CMK (cell line): ENCODE measurements at places on chromosomes 5 and 9.
A peak's percentile ranks its signal among the peaks of the same experiment; 100 is the strongest.

DNA sequence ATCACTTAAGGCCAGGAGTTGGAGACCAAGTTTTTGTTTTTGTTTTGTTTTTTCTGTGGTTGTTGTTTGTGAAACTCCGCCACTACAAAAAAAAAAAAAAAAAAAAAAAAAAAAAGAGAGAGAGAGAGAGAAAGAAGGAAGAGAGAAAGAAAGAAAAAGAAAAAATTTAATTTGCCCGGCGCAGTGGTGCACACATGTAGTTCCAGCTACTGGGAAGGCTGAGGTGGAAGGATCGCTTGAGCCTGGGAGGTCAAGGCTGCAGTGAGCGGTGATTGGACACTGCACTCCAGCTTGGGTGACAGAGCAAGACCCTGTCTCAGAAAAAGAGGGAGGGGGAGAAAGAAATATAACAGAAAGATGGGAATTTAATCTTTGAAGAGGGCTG is 902 bp downstream of the THG1L start:
- no peak for DNase-seq

- no peak for DNase-seq
Observed at GRCh38 chr5:33975852-33976251, 8.6 kb downstream of the SLC45A2 start.

GRCh38 chr9:87099407-87099806 is 152.1 kb upstream of the GAS1 start:
- DNase-seq: no peak

GRCh38 chr5:161846746-161847145 is 1.2 kb upstream of the GABRA1 start:
- DNase-seq: no peak

GRCh38 chr9:38294220-38294960 is 98.1 kb upstream of the ALDH1B1 start:
- DNase-seq: no peak

GRCh38 chr5:93574491-93575305 is 6.3 kb downstream of the NR2F1-AS1 start:
- no peak for DNase-seq

GRCh38 chr9:85610074-85610860 is 131.5 kb downstream of the AGTPBP1 start:
- DNase-seq: peak; percentile 9

GRCh38 chr5:24509943-24510342 is 134.8 kb downstream of the CDH10 start:
- DNase-seq: no peak

- DNase-seq: no peak
Observed at GRCh38 chr5:113133211-113133975, 156.8 kb downstream of the DCP2 start.

- no peak for DNase-seq
Observed at GRCh38 chr9:89154218-89154617, 24.4 kb downstream of the SHC3 start.

DNA sequence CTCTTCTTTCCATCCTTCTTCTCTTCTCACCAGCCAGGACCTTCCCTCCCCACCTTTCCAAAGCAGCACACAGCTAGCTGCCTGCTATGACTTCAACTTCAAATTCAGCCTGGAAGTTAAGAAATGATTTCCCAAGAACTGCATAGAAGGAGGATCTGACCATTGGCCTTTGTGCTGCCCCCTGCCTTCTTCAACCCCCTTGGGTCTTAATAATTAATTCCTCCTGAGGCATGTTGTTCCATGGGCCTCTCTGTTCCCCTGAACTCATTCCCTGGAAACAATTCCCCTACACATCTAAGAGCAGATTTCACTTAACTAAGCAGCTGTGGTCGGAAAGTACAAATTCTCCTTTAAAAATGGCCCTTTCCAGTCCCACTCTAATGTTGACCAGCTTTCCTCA is 62.4 kb downstream of the ADAMTS12 start:
- DNase-seq: no peak

DNA sequence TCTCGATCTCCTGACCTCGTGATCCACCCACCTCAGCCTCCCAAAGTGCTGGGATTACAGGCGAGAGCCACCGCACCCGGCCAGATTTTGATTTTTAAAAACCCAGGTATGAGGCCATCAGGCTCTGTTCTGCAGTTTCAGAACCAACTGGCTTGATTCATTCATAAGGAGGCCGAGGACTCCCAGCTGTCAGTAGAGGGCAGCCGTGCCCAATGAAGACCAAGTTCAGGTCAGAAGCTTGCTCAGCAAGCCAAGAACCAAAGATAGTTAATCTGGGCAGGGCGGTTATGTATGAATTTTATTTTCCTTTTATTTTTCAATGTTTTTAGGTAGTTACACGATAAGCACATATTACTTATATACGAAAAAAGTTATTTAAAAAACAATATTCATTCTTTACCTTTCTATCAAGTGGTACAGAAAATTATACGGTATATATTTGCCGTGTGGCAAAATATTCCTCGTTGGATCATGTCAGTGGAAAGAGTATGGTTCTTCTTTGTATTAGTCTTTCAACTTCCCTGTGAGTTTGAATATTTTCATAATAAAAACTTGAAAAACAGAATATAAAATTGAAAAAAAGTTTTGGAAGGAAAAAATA is 18.0 kb downstream of the MGAT1 start:
- DNase-seq: no peak

DNA sequence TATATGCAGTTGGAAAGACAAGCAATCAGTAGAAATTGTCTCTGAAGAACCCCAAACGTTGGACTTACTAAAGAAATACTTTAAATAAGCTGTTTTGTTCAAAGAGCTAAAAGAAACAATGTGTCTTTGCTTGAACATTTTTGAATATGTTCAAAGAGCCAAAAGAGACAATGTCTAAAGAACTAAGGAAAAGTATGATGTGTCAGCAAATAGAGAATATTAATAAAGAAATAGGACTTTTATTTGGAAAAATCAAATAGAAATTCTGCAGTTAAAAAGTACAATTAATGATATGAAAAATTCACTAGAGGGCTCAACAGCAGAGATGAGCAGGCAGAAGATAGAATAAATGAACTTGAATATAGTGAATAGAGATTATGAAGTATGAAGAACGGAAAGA is 19.2 kb downstream of the TAS2R1 start:
- no peak for DNase-seq

- no peak for DNase-seq
Observed at GRCh38 chr5:5456858-5457257, 34.4 kb downstream of the ICE1 start.

- DNase-seq: no peak
Observed at GRCh38 chr5:74866596-74867162, 492 bp upstream of the FAM169A start.

DNA sequence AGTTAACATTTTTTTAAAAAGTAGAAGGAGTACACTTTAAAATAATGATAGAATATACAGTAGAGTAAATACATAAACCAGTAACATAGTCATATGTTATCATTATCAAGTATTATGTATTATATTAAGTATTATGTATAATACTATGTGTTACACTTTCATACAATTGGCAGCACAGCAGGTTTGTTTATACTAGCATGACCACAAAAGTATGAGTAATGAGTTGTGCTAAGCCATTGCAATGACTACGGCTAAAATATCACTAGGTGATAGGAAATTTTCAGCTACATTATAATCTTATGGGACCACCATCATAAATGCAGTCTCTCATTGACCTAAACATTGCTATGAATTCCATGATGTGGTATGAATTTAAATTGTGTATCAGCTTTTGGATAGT is 506.0 kb downstream of the HTR1A start:
- no peak for DNase-seq
